Small intestine (tissue), 16 donors: ENCODE measurements at places on chromosomes 6 and 20.

DNA sequence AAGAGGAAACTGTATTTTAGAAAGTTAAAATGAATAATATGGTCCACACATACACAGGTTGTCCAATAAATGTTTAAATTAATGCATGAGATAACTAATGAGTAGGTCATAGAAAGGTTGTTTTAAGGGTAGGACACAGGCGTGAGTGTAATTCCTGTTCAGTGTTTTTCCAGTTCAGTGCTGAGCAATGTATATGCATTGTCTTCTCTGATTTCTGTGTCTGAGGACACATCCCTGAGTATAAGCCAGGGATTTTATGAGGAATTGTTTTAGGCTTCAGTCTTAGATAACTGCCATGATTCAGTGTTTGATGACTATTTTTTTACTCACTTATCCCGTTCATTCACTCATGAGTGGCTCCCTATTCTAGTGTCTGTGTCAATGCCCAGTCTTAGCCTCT lies 298.5 kb upstream of the TBX18 start:
- no peaks in the 10 kb centered on the region for H3K27me3 ChIP-seq
- no peak overlapping the region for H3K27ac ChIP-seq
- no peak for DNase-seq
- no peaks in the 10 kb centered on the region for H3K36me3 ChIP-seq

DNA sequence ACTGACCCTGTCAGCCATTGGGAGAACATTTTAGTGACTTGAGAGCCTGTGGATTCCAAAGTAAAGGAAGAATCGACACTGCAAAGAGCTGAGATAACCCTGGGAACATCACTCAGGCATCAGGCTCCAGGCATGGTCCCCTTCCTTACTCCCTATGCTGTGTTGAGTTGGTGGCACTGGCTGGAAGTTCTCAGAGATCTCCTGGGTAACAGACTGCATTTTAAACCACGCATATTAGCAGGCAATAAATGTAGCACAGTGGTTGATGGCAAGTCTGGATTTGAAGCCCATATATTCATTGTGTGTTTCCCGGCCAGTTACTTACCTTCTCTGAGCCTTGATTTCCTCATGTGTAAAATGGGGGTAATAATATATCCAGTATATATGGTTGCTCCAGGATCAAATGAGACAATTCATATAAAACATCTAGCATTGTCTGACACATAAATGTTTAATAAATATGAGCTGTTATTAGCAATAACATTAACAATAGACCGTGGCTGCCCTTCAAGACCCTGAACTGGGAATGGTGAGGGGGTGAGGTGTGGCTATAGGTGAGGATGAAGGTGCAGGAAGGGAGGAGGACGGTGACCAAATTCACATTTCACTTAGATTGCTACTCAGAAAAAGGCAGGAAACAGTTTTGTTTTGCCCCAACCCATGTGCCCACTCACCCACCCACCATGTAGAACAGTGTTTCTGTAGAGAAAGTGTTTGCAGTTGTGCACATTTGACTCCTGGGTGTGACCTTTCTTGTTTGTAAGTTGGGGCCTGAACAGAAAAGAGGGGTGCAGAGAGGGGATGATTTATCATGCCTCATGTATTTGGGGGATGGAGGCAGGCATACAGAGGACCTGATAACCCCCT lies 2.1 kb downstream of the PLCG1 start:
- H3K36me3 ChIP-seq = peaks cover 27% of the 10 kb centered on the region
- peak overlapping the region; percentile 87 for H3K4me3 ChIP-seq
- peak overlapping the region; percentile 96 for H3K27ac ChIP-seq

DNA sequence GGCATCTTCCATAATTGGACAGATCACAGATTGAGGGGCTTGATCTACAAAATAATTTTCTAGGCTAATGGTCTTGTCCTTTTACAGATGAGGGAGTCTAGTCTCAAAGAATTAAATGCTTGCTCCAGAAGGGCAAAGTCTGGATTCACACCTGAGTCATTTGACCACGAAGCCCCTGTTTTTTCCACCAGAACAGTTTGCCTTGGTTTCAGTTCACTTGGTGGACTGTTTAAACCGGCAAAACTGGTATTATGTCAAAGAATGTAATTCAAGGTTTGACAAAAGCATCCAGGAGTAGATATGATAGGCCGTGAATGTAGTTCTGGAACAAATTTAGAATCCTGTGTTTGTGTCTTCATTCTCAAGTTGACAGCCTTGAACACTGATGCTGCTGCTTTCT lies 3.3 kb downstream of the MYO6 start:
- DNase-seq = peak; percentile 75
- H3K27me3 ChIP-seq = no peaks in the 10 kb centered on the region
- peaks cover 13% of the 10 kb centered on the region for H3K4me1 ChIP-seq
- no peak overlapping the region for H3K27ac ChIP-seq
- H3K36me3 ChIP-seq = no peaks in the 10 kb centered on the region

DNA sequence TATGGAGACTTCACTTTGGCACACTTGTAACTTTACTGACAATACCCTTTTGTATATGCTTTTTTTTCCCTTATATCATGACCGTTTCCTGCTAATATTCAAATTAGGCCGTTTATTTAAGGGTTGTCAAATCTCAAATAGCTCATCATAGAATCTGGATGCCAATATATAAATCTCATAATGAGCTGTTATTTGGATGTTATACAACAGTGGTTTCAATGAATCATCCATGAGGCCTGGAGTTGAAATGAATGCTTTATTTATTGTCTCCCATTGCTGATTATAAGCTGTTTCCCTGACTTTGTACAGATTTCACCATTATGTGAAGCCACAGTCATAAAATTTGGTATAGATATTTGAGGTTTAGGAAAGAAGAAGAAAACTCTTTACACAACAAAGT lies 256.1 kb downstream of the PLCB1 start:
- no peaks in the 10 kb centered on the region for H3K4me1 ChIP-seq
- no peak overlapping the region for H3K4me3 ChIP-seq
- no peak for DNase-seq
- no peaks in the 10 kb centered on the region for H3K27me3 ChIP-seq
- no peaks in the 10 kb centered on the region for H3K36me3 ChIP-seq
- H3K27ac ChIP-seq = no peak overlapping the region

- no peak overlapping the region for H3K27ac ChIP-seq
- no peaks in the 10 kb centered on the region for H3K36me3 ChIP-seq
- no peaks in the 10 kb centered on the region for H3K27me3 ChIP-seq
- H3K4me3 ChIP-seq = no peak overlapping the region
Measured at GRCh38 chr6:44183783-44184182, 25.2 kb downstream of the CAPN11 start.
